ENCODE measurements at places on chromosomes 13 and 19.

GRCh38 chr13:111845621-111846351, 221.2 kb upstream of the SOX1 start:
- H3K36me3 ChIP-seq, result no peaks in the 10 kb centered on the region
- H3K27ac ChIP-seq, result no peak overlapping the region
- H3K4me3 ChIP-seq, result no peak overlapping the region
- peaks cover 39% of the 10 kb centered on the region for H3K27me3 ChIP-seq
- H3K4me1 ChIP-seq, result peaks cover 20% of the 10 kb centered on the region
- DNase-seq, result no peak

- peaks cover 17% of the 10 kb centered on the region for H3K27me3 ChIP-seq
- H3K27ac ChIP-seq, result no peak overlapping the region
- DNase-seq, result no peak
- no peak overlapping the region for H3K4me3 ChIP-seq
- H3K36me3 ChIP-seq, result peaks cover 8% of the 10 kb centered on the region
- H3K4me1 ChIP-seq, result no peaks in the 10 kb centered on the region
Observed at GRCh38 chr19:1004803-1005664, 4.8 kb downstream of the GRIN3B start.

DNA sequence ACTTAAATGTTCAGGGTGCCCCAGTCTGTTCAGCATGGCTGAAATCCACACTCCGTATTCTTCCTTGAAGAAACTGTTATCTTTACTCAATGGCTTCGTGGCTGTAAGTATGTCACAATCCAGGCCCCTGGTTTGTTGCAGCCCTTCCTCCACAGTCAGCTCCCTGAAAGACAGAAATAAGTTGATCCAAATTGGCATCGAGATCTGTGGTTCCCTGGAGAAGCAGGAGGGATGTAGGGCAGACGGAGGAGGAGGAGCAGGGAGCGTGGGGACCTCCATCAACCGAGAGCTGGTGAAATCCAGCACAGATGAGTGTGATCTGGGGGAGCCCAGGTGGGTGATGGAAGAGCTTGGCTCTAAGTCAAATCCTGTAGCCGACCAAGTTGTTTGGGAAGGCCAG, 304 bp downstream of the TSPAN16 start:
- H3K4me1 ChIP-seq, result peaks cover 15% of the 10 kb centered on the region
- peaks cover 37% of the 10 kb centered on the region for H3K27me3 ChIP-seq
- no peak overlapping the region for H3K27ac ChIP-seq
- DNase-seq, result no peak

DNA sequence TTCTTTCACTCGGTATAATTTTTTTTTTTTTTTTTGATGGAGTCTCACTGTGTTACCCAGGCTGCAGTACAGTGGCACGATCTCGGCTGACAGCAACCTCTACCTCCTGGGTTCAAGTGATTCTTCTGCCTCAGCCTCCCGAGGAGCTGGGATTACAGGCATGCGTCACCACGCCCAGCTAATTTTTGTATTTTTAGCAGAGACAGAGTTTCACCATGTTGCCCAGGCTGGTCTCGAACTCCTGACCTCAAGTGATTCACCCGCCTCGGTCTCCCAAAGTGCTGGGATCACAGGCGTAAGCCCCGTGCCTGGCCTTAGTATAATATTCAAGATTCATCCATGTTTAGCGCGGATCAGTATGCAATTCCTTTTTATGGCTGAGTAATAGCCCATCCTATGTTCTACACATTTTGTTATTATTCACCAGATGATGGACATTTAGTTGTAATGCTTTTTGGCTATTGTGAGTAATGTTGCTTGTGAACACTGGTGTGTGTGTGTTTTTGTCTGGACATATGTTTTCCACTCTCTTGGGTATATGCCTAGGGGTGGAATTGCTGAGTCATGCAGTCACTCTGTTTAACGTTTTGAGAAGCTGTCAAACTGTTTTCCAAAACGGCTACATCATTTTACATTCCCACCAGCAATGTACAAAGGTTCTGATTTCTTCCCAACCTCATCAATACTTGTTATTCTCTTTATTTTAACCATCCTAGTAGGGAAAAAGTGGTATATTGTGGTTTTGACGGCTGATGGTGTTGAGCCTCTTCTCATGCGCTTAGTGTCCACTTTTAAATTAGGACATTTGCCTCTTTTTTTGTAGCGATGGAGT, 22.9 kb downstream of the PLEKHF1 start:
- no peak for DNase-seq
- peaks cover 5% of the 10 kb centered on the region for H3K36me3 ChIP-seq
- peak overlapping the region; percentile 94 for H3K27ac ChIP-seq
- H3K27me3 ChIP-seq, result peaks cover 10% of the 10 kb centered on the region
- H3K4me3 ChIP-seq, result no peak overlapping the region

DNA sequence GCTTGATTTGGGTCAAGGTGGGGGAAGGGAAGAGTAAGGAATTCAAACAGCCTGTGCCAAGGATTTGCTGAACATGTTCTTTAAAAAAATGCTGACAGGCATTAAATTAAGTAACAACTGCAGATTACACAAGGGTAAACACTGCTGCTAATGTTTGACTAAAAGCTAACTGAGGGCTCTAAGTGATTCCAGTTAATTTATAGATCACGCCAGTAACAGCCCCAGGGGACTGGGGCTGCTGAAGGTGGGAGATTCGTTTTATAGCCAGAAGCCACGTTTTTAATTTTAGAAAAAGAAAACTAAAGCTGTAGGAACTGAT, 321.7 kb downstream of the DLEU7 start:
- H3K27ac ChIP-seq, result peak overlapping the region; percentile 79
- peaks cover 82% of the 10 kb centered on the region for H3K4me1 ChIP-seq
- peaks cover 5% of the 10 kb centered on the region for H3K27me3 ChIP-seq
- peaks cover 4% of the 10 kb centered on the region for H3K36me3 ChIP-seq

DNA sequence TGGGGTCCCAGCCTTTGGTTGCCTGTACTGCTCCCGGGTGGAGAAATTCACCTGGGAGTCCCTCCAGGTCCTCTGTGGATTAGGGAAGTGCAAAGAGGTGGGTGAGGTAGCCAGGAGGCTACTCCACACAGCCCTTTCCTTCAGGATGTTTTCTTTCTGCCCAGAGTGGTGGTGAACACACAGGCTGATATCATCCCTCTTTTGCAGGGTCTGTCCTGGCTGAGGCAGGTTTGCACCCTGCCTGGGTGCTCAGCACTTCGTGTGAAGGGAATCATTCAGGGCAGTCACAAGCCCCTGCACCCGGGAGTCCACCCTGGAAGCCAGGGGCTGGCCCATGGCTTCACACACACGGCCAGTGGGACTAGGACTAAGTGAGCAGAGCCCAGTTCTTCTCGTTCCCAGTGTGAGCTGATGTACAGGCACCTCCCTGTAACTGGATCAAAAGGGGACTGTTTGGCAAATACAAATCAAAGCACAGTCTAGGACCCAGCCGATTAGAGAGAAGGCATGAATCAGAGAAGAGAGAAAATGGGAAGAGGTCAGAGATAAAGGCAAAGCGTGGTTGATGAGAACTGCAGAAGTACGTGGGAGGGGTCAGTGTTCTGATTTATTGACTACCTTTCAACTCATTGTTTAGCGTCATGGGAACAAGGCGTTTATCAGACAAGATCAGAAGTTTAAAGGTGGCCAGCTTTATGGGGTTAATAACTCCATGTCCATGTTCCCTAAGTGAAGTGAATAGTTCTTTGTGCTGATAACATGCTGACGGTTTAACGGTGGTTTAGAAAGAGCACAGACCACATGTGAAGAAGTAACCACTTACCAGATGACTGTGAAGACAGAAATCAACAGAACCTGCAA, 30.4 kb upstream of the SPATA13 start:
- H3K36me3 ChIP-seq, result peaks cover 11% of the 10 kb centered on the region
- peaks cover 60% of the 10 kb centered on the region for H3K4me1 ChIP-seq
- H3K4me3 ChIP-seq, result no peak overlapping the region

DNA sequence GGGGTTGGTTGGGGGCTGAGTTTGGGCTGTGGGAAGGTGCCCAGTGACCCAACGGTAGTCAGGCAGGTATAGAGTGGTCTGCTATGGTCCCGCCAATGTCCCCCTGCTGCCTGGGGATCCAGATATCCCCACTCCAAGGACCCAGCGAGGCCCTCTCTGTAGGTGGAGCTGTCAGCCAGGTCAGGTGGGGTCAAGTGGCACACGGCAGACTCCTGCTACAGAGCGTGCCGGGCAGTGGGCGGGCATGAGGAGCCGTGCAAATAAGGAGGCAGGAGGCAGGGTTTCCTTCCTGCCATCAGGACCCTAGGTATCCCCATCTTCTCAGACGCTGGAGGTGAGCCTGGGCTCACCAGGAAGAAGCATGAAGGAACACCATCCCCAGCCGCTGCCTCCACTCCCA, 14.9 kb downstream of the EVI5L start:
- no peak overlapping the region for H3K4me3 ChIP-seq
- H3K4me1 ChIP-seq, result no peaks in the 10 kb centered on the region
- no peaks in the 10 kb centered on the region for H3K36me3 ChIP-seq

DNA sequence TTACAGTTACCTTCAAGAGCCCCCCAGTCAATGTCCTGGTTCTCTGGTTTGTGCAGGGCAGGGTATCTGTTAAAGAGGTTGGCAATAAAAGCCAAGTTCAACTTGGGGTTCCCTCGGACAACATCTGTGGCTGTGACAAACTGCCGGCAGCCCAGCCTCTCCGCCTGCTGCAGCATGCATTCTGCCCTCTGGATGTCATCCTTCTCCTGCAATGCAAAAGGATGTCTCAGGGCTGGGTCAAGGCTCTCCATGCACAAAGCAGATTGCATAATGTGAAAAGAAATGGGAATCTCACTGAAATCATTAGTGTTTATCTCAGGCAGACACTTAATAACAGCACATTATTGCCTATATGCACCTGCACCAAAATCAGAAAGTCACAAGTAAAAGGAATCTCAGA, 35.1 kb downstream of the LCP1 start:
- no peak overlapping the region for H3K27ac ChIP-seq
- H3K4me3 ChIP-seq, result no peak overlapping the region
- no peaks in the 10 kb centered on the region for H3K27me3 ChIP-seq
- H3K4me1 ChIP-seq, result peaks cover 17% of the 10 kb centered on the region
- DNase-seq, result peak; percentile 32

GRCh38 chr13:40508127-40508526, 158.3 kb downstream of the FOXO1 start:
- peaks cover 9% of the 10 kb centered on the region for H3K27me3 ChIP-seq
- no peaks in the 10 kb centered on the region for H3K36me3 ChIP-seq
- DNase-seq, result no peak
- H3K4me1 ChIP-seq, result no peaks in the 10 kb centered on the region
- no peak overlapping the region for H3K27ac ChIP-seq
